CD4-positive, alpha-beta T cell treated with Interleukin-4 for 1 hour (primary cell): ENCODE measurements at places on chromosomes 1 and 21.

GRCh38 chr1:99672038-99672437 is 26.1 kb downstream of the PALMD start:
- no peak for DNase-seq

DNA sequence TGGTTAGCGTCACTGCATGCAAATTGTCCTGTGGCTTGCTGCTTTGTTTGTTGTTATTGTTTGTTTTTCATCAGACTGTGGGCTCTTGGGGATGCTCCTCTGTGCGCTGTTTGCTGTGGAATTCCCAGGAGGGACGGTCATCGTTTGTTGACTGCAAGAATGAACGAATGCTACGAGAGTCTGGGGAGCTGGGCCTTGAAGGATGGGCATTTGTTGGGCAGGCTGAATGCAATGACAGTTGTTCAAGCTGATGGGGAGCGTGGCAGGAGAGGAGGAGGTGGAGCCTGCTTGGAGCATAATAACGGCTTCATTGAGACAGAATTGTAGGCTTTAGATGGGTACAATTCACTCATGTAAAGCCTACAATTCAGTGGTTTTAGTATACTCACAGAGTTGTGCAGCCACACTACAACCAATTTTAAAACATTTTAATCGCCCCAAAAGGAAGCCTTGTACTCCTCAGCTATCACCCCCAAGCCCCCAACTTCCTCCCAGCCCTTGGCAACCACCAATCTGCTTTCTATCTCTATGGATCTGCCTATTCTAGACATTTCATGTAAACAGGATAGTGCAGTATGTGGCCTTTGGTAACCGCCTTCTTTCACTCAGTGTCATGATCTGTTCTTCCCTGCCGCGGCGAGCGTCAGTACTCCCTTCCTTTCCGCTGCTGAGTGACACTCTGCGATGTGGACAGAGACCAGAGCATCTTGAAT is 190.2 kb downstream of the CAMTA1 start:
- no peak for DNase-seq

DNA sequence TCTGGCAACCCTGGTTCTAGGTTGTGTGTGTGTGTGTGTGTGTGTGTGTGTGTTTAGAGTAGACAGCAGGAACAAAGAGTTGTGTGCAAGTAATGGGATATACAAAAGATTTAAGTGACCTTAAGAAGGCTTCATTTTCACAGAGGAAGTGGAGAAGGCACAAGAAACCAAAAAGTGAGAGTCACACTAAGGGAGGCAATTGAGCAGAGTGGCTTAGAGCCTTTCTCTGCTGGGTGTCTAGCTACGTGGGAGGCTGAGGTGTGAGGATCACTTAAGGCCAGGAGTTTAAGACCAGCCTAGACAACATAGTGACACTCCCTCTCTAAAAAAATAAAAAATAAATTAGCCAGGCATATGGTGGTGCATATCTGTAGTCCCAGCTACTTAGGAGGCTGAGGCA is 44.4 kb upstream of the HAO2 start:
- DNase-seq, result no peak

DNA sequence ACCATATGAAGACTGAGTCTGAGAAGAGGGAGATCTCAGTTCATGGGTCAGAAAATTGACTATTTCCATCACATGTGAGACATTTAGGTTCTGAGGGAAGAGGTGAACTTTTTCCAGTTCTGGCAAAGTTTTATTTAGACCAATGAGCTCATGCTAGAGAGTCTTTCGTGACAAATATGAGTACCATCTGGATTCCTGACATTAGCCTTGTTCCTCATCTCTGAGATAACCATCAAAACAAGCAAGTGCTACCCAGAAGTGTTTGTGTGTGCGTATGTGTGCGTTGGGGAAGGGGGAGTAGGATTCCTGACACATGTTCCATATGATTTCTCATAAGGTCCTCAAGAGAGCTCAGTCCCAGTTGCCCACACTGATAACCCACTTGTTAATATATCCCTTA is 120.6 kb downstream of the FASLG start:
- DNase-seq, result no peak

DNA sequence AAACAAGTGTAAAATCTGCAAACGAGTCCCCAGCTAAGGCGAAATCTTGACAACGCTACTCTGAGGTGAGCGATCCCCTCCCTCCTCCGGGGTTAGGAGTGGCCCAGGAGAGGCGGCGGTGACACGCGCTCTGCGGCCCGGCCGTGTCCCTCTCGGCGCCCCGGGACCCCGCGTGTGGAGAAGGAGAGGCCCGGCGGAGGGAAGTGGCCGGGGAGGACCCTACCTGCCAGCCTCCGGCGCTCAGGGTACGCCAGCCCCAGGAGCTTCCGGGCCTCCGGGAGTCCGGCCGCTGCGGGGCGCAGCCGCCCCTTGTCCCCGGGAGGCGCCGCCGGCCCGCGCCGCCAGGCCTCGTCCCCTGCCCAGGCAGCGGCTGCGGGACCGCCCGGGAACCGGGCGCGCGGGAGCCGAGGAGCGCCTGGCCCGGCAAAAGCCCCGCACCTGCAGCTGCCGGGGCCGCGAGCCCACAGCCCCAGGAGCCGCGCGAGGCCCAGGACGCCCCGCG is 543 bp downstream of the ABCB10 start:
- DNase-seq, result peak; percentile 33

DNA sequence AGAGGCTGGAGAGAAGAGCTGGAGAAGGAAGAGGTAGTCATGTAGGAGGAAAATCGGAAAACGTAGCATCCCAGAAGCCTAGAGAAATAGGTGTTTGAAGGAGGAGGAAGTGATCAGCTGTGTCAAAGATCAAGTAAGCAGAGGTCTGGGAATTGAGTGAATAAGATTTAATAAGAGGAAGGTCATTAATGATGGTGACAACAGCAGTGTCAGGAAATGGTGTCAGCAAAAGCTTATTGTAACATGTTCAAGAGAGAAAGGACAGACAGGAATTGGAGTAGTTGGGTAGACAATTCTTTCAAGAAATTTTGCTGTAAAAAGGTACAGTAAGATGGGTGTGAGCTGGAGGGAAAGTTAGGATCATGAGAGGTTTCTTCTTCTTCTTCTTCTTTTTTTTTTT is 41.6 kb upstream of the SLC6A9 start:
- DNase-seq, result no peak

GRCh38 chr1:172254521-172255222 is 165.8 kb upstream of the C1orf105 start:
- no peak for DNase-seq

DNA sequence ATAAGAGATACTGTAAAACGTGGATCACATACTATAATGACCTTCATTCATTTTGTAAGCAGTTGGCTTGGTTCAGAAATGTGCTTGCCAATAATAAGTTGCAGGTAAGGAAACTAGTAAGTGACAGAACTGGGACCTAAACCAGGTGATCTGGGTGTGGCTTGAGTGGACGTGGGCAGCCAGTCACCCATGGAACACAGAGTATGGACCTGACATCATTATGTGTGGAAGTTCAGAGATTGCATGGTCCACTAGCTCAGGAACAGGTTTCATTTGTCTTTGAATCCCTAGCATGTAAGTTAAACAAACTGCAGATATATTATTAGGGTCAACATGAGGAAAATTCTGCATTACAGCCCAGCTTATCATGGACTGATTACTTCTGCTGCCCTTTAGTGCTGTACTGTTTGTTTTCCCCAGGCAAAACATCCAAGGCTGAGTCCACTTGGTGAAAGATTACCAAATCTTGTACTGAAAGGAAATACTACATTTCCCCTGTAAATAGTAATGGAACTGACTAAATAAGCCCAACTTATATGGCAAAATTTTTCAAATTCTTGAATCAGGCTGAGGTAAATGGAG is 327.3 kb upstream of the SGIP1 start:
- DNase-seq, result no peak

DNA sequence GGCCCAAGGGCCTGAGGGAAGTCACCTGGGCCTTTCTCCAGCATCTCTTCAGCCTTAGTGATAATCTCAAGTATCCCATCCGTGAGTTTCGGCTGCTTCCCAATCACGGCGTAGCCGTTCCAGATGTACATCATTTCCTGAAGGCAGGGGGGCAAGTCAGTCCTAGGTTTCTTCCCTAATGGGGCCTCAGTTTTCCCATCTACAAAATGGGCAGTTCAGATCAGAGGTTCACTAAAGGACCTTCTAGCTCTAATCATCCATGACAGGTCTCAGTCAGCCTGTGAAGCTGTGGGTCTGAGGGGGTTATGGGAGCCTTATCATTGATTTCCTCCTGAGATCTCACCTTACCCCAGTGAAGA is 39.9 kb downstream of the TTC39A start:
- no peak for DNase-seq

DNA sequence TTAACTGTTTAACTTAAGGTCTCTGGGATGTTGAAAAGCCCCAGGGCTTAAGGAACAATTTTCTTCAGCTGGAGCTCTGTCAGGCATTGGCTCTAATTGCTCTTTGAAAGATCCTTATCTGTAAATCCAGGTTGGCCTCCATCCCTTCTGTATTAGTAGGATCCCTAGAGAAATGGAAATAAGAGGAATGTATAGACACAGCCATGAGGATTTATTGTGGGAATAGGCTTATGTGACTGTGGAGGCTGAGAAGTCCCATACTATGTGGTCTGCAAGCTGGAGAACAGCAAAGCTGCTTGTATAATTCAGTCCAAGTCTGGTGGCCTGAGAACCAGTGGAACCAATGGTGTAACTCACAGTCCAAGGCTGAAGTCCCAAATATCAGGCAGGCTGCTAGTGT is 47.6 kb upstream of the VAV3 start:
- no peak for DNase-seq

- DNase-seq, result no peak
Measured at GRCh38 chr1:2820731-2821372, 19.4 kb upstream of the TTC34 start.

GRCh38 chr1:152347116-152347728 is 12.6 kb downstream of the FLG2 start:
- DNase-seq, result no peak

- peak; percentile 18 for DNase-seq
Measured at GRCh38 chr1:31181515-31182343, 58.0 kb downstream of the NKAIN1 start.

DNA sequence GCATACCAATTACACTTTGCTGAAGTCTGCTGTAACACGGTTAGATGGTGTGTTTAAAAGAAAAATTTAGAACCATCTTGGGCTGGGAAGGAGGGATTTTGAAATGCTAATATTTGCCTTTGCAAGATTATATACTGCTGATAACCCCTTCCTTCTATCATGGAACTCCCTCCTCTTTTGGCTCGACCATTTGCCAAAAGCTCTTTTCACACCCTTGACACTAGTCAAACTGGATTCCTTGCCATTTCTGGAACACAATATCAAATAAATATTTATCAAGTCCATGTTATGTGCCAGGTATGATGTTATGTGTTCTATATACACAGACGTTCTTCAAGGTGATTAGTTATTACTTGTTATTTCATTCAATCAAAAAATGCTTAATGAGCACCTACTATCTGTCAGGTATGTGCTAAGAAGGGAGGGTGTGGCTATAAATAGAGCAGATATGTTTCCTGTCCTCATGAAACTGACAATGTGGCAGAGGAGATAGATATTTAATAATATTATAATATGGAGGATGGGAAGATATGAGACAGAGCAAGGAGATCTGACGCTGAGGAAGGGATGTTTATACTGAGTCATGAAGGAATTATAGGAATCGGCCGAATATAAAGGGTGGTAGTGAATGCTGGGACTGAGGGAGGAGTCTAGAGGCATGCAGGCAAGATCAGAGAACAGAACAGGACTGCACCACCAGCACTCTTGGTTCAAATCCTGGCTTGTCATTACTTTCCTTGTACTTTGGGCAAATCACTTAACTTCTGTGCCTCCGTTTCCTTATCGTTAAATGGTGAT is 16.1 kb upstream of the XPR1 start:
- no peak for DNase-seq

- no peak for DNase-seq
Measured at GRCh38 chr1:30738040-30738714, 14.8 kb upstream of the MATN1 start.

DNA sequence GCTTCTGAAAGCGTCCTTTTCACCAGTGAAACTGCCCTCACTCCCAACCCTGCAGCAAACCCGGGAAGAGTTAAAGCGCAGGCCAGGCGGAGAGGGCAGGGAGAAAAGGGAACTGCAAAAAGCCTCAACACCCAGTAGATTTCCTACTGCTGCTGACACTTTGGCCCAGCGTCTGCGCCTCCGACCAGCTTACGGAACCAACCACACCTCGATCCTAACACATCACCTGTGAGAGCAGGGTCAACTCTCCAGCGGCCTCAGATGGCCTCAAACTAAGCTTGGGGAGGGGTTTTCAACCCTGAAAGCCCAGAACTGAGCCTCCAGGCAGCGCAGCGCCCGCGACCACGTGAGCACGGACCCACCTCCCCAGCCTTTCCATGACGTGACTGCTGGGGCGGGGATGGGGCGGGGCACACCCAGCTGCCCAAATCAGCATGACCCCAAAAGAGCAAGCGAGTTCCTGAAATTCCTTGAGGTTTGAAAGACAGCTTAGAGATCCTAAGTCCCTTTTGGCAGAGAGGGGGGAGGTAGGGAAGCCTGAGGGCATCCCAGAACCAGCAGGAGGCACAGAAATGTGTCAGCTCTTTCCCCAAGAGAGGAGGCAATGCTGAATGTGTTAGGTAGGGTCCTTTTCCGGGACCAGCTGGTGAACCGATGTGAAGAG is 59.1 kb downstream of the ITPKB start:
- DNase-seq, result peak; percentile 82

DNA sequence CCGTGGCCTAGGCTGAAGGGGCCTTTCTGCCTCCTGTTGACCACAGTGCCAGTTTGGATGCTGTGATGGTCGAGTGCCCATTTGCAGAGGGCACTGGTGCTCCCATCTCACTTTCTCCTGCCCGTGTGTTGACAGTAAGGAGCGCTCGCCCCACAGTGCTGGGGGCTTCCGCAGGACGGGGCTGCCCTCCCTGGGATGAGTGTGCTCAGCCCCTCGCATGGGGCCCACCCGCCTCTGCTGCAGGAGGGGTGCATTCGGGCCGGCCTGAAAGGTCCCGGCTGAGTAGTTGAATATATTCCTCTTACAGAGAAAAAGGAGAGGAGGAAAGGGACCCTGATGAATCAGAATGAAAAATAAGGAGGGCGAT is 37.3 kb downstream of the NTPCR start:
- DNase-seq, result no peak

- DNase-seq, result no peak
Measured at GRCh38 chr1:96095849-96096612, 625.6 kb upstream of the PTBP2 start.

DNA sequence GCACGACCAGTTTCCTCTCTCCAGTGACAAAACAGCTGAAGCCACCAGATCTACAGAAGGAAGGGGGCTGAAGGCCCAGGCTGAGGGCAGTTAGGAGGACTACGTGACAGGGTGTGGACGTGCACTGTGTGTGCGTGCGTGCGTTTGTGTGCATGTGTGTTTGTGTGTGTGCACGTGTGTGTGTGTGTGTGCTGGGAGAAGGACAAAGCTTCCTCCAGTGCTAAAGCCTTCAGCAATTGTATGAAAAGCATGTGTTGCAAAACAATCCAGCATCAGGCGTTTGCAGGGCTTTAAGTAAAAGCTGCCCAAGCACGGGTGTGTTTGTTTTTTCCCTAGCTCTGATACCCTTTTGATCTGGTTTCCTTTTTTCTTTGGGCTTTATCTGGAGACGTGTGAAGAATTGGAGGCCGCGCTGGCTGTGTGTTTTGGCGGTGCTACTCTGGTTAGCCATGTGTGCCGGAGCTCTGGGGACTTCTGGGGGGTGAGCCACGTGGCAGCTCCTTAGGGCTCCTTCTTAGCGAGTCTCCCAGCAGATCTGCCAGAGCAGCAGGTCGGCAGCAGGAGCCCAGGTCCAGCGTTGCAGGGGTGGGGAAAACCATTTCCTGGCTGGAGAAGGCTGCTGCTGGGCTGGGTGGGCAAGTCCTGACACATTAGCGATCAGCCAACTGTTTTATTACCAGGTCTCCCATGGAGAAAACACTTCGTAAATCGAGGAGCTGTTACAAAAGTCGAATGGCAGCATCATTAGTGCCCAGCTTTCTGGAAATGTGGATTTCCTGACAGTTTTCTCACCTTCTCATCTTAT is 73.4 kb downstream of the UCK2 start:
- DNase-seq, result no peak
